Activated T-helper 2 cell treated with anti-CD3 and anti-CD28 coated beads, Interferon-gamma antibody, Interleukin-2, Interleukin-4, amounts not matched to agents 10 μg/mL and 5 μg/mL and 100 μg/mL, durations not matched to agents 14 hours and 24 hours and 36 hours (primary cell): ENCODE measurements at places on chromosomes 1 and 21. TPM values are rescaled to one million over a fixed set of nuclear protein-coding genes. Genes with fewer than 3 reads are reported as not detected.

- DNase-seq = no peak
These were observed 94.4 kb downstream of the RASAL2 start for GRCh38 chr1:178188306-178188705.

DNA sequence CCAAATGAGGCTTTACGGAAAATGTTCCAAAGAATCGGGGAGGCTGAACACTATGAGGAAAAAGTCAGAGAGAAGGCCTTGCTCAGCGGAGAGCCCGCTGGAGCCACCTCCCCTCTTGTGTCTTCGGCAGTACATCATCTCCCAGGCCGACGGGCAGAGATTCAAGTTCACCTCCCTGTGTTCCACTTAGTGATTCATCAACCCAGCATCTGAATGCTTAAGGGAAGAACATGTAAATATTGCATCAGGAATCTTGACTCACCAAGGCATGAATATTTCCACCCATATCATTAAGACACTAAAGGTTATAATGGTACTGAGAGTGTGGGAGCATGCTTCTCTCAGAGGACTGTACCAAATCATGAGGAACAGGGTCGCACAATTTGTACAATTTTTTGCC, 172.5 kb downstream of the ST6GALNAC5 start:
- no peak for DNase-seq

The AMPD1 gene
- total RNA-seq = not detected in 2 replicates

- DNase-seq = no peak
These were observed 388.5 kb upstream of the C1orf87 start for GRCh38 chr1:60461925-60462595.

DNA sequence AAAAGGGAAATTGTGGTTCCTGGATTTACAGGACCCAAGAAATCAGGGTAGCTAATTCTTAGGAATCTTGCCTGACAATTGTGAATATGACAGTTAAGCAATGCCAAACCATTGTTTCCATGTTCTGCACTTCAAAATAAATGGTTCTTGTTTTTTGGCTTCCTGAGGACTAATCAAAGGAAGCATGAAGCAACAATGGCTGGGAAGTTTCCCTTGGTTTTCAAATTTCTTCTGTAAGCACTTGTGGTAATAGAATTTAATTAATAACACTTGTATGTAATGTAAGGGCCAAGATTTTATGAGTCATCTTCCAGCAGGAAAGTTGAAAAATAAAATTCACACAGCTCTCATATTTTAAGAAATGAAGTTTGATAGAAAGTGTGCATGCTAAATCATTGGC, 31.7 kb downstream of the JAM2 start:
- DNase-seq = no peak

The KCNQ4 gene
- 0.57 and 0.78 TPM in 2 replicates for total RNA-seq

The MFAP2 gene
- total RNA-seq = 0.32 TPM in 1 of 2 replicates, not detected in the other

DNA sequence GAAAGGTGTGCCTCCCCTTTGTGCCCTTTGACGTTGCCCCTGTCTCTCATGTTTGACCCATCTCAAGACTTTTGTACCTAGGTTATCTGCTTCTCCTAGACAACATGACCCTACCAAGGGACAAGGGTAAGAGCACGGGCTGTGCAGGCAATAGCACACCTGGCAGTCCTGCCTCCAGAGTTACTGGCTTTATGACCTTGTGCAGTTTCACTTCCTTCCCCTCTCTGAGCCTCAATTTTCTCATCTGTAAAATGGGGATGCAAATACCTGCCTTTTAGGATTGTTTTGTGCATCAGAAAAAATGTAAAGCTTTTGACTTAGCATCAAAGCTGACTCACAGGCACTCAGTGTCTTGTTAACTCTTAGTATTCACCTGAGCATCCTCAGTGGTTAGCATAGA, 36.4 kb downstream of the ELK4 start:
- DNase-seq = no peak

The ADAM15 gene
- total RNA-seq = 72.0 and 74.8 TPM in 2 replicates

The HORMAD1 gene
- total RNA-seq = 0.27 TPM in 1 of 2 replicates, not detected in the other
